WTC11 (cell line): ENCODE measurements at places on chromosomes 1 and 21. TPM values are rescaled to one million over a fixed set of nuclear protein-coding genes. Genes with fewer than 3 reads are reported as not detected.

DNA sequence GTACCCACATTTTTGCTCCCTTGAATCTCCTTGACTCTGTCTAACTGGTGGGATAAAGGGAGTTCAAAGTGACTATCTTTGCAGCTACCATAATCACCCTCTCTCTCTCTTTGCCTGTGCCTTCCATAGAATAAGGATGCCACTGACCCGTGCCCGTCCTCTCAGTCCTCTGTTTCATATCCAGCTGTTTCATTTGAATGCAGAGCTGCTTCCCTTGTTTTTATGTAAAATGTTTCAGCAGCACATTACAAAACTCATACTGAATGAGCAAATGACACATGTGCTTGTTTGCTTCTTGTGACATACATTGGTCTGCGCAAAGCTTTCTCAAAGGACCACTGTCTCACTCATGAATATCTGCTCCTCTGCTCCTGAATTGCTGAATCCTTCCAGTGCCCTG lies 38.4 kb downstream of the CDC42 start:
- peaks cover 14% of the 10 kb centered on the region for H3K36me3 ChIP-seq
- peaks cover 57% of the 10 kb centered on the region for H3K4me1 ChIP-seq
- H3K27ac ChIP-seq: peak overlapping the region; percentile 13

DNA sequence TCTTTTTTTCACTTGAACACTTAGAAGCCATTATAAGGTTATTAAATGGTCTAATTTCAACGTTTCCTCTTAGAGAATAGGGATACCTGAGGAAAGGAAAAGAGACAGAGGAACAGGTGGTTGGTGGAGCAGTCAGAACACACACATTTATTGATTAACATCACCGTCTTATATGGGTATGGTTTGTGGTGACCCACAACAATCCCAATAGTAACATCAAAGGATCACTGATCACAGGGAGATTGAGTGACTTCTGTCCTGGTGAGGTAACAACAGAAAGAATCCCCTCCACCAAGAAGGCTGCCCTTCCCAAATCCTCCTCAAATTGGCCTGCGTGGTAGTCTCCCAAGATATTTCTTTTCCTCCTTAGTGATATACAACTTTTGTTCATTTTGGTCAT lies 474.0 kb downstream of the PLPP3 start:
- peaks cover 1% of the 10 kb centered on the region; the same call in 1 of the 2 replicates for H3K4me1 ChIP-seq
- H3K36me3 ChIP-seq: peaks cover 16% of the 10 kb centered on the region
- no peaks in the 10 kb centered on the region; the same call in 1 of the 2 replicates for H3K27me3 ChIP-seq
- no peak overlapping the region for H3K4me3 ChIP-seq

DNA sequence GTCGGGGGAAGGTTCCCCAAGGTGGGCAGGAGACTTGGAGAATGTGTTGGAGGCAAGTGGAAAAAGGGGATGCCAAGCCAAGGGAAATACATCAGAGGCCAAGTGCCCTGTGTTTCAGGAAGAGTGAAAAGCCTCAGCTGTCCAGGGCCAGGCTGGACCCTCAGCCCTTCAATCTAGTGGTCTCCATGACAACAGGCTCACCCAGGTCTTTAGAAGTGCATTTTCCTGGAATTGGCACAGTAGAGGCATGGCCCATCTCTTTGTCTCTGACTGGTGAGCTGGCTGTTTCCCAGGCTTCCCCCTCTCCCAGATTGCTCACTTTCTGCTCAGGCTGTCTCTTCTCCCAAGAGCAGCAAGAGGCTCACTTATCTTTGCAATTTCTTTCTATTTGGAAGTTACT lies 10.4 kb upstream of the RHBG start:
- peaks cover 24% of the 10 kb centered on the region for H3K27me3 ChIP-seq
- no peak overlapping the region for H3K27ac ChIP-seq
- H3K4me1 ChIP-seq: peaks cover 12% of the 10 kb centered on the region
- DNase-seq: no peak

GRCh38 chr1:212506666-212507065 lies 73.9 kb downstream of the NENF start:
- H3K4me3 ChIP-seq: no peak overlapping the region
- no peaks in the 10 kb centered on the region for H3K36me3 ChIP-seq
- DNase-seq: no peak
- H3K27me3 ChIP-seq: no peaks in the 10 kb centered on the region; the same call in 1 of the 2 replicates
- peaks cover 15% of the 10 kb centered on the region for H3K4me1 ChIP-seq
- H3K27ac ChIP-seq: no peak overlapping the region

DNA sequence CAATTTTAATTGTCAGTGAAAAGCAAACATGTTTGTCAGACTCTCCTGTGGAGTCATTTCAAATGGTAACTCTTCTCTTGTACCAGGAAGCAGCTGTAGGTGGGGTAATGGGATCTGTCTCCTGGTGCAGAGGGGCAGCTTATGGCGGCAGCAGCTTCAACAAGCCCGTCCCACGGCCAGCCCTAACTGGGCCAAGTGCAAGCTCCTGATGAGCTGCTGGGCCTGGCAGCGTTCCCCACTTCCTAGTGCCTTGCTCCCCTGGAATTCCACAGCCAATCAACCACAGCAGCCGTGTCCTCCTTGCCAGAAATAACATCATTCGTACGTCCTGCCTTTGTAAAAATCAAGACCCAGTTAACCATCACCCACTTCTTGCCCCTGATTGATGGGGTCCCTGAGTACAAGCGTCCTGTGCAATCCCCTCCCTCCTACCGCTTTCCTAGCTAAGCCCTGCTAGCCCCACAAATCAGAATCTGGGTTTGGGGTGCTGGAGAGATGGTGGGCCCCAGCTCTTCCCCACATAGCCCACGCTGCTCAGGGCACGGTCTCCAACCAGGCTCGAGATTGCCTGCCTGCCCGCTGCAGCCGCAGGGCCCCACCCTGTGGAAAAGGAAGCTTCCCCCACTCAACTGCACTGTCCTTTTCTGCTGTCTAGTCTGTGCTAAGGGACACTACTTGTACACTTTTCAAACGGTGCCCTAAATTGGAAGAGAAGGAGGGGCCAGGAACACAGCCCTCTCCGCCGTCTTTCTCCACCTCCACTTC lies 61.2 kb downstream of the TOR1AIP2 start:
- no peaks in the 10 kb centered on the region for H3K36me3 ChIP-seq
- H3K27ac ChIP-seq: no peak overlapping the region
- H3K27me3 ChIP-seq: peaks cover 30% of the 10 kb centered on the region
- no peak for DNase-seq

- DNase-seq: no peak
- H3K4me3 ChIP-seq: no peak overlapping the region
- H3K27me3 ChIP-seq: no peaks in the 10 kb centered on the region
- no peaks in the 10 kb centered on the region; the same call in 1 of the 2 replicates for H3K4me1 ChIP-seq
- no peaks in the 10 kb centered on the region for H3K36me3 ChIP-seq
Measured at GRCh38 chr21:38241029-38241740, 15.6 kb upstream of the KCNJ15 start.

DNA sequence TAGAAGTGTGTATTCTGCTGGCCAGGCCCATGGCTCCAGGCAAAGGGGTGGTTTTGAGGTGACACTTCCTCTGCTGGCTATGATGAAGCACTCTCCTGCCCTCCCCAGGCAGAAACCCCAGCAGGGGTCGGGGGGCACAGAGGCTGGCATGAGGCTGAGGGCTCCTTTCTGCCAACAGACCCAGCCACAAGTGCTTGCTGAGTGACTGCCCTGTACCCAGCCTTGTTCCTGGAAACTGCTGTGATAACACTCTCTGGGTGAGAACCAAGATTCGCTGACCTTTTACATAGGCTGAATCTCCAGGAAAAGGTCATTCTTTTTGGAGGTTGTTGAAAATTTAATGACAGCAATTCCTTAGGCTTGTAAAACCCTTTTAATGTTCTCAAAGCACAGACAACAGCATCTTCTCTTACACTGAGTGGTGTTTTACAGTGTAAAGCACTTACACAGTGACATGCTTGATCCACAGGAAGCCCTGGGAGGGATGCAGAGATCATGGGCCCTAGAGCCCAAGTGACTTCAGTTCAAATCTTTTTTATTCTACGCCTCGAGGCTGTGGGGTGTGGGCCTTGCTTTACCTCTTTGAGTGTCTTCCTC lies 155.5 kb upstream of the FGGY start:
- H3K27ac ChIP-seq: no peak overlapping the region
- DNase-seq: no peak
- peaks cover 48% of the 10 kb centered on the region for H3K4me1 ChIP-seq
- H3K36me3 ChIP-seq: no peaks in the 10 kb centered on the region
- H3K4me3 ChIP-seq: no peak overlapping the region
- peaks cover 10% of the 10 kb centered on the region for H3K27me3 ChIP-seq

GRCh38 chr1:14606632-14607031 lies 8.1 kb downstream of the KAZN start:
- peaks cover 4% of the 10 kb centered on the region; the same call in 1 of the 2 replicates for H3K36me3 ChIP-seq
- H3K4me3 ChIP-seq: no peak overlapping the region
- DNase-seq: no peak
- H3K27ac ChIP-seq: no peak overlapping the region
- peaks cover 30% of the 10 kb centered on the region for H3K4me1 ChIP-seq

- peaks cover 25% of the 10 kb centered on the region for H3K4me1 ChIP-seq
- H3K27me3 ChIP-seq: peaks cover 66% of the 10 kb centered on the region
- DNase-seq: no peak
- H3K27ac ChIP-seq: no peak overlapping the region
- H3K4me3 ChIP-seq: no peak overlapping the region
Measured at GRCh38 chr1:184027826-184028695, 9.5 kb downstream of the COLGALT2 start.

GRCh38 chr1:208757846-208758245 lies 513.7 kb upstream of the PLXNA2 start:
- no peak overlapping the region for H3K4me3 ChIP-seq
- DNase-seq: no peak
- H3K27me3 ChIP-seq: no peaks in the 10 kb centered on the region
- H3K27ac ChIP-seq: no peak overlapping the region

- no peak for DNase-seq
- no peak overlapping the region for H3K4me3 ChIP-seq
- H3K4me1 ChIP-seq: no peaks in the 10 kb centered on the region
- peaks cover 17% of the 10 kb centered on the region; the same call in 1 of the 2 replicates for H3K27me3 ChIP-seq
Measured at GRCh38 chr1:33460947-33461629, 11.4 kb upstream of the ZSCAN20 start.

- DNase-seq: no peak
- H3K4me3 ChIP-seq: no peak overlapping the region
- H3K27me3 ChIP-seq: peaks cover 35% of the 10 kb centered on the region
- no peak overlapping the region; the same call in 1 of the 2 replicates for H3K27ac ChIP-seq
- H3K4me1 ChIP-seq: peaks cover 62% of the 10 kb centered on the region
Measured at GRCh38 chr1:201504179-201504631, 2.7 kb downstream of the CSRP1 start.

DNA sequence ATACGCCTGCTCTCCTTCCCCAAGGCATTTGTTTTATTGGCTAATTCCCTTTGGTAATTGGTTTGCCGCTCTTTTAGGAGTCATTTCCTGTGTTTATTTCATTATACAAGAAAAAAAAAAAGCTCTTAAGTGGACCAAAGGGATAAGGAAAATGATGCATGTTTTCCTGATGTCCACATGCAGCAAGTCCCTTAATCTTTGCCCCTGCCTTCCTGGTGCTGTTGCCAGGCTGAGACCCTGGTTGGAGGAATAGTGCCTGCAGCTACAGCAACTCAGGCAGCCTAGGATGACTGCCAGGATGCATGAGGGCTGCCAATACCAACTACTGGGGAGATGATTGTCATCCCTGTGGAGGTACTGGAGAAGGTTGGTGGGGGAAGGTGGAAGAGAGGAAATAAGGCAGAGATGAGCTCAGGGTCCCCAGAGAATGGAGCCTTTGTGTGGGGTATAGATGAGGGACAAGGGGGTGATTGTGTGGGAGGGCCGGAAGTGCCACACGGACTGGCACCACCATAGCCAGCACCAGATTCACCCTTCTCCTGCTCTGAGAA lies 6.1 kb upstream of the GATAD2B start:
- H3K4me1 ChIP-seq: peaks cover under 1% of the 10 kb centered on the region
- peak overlapping the region; percentile 37; the same call in 1 of the 2 replicates for H3K27ac ChIP-seq
- peaks cover 11% of the 10 kb centered on the region for H3K36me3 ChIP-seq
- no peaks in the 10 kb centered on the region for H3K27me3 ChIP-seq
- no peak overlapping the region for H3K4me3 ChIP-seq
- DNase-seq: no peak

DNA sequence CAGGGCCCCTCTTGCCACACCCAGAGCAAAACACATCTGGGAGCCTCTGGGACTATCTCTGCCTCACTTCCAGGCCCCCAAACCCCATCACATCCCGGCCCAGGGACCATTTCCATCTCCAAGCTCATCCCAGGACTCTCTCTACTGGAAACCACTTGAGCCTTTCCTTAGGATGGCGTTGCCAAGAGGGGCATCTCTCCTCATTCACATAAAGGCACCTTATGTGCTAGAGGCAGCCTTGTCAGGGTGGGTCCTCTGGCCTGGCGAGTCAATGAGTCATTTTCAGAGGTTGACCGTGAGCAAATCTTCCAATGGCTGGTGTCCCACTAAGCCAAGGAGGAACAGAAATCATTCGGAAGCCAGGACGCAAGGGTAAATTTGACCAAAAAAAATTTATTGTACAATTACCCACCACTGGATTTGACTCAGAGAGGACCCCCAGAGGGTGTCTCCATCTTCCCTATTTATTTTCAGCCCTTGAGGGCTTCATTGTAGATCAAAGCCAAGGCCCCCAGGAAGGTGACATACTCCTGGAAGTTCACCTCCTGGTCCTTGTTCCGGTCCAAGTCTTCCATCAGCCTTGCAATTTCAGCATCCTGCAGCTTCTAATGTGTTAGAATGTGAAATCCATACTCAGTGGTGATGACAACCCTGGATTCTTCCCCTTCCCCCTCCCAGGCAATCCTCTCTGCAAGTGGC lies 1.4 kb downstream of the S100A6 start:
- H3K4me1 ChIP-seq: peaks cover 50% of the 10 kb centered on the region
- no peak for DNase-seq
- H3K36me3 ChIP-seq: no peaks in the 10 kb centered on the region
- H3K27me3 ChIP-seq: peaks cover 39% of the 10 kb centered on the region
- H3K4me3 ChIP-seq: peak overlapping the region; percentile 63; the same call in 1 of the 2 replicates
- H3K27ac ChIP-seq: no peak overlapping the region

DNA sequence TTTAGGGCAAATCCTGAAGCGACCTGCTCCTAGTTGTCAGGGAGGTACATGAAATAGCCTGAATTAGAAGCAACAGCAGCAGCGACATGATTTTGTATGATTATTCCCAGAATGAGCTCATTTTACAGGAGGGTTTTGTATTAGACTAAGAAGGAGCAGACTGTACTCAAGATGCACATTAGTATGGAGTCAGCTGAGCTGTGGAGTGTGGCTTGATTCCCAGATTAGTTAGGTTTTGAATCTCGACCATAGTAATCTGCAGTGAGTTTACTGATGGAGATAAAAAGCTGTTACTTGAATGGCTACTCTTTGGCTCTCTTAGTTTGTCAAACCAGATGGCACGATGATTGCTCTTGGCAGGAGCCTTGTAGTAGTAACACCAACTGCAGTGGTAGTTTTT lies 143.1 kb downstream of the PHTF1 start:
- no peak overlapping the region for H3K4me3 ChIP-seq
- peaks cover 17% of the 10 kb centered on the region for H3K4me1 ChIP-seq
- no peak for DNase-seq
- H3K27ac ChIP-seq: no peak overlapping the region
- no peaks in the 10 kb centered on the region for H3K27me3 ChIP-seq
- no peaks in the 10 kb centered on the region for H3K36me3 ChIP-seq

GRCh38 chr1:227459326-227459841 lies 104.0 kb upstream of the ZNF678 start:
- no peak overlapping the region for H3K27ac ChIP-seq
- DNase-seq: no peak
- H3K4me1 ChIP-seq: peaks cover 3% of the 10 kb centered on the region; the same call in 1 of the 2 replicates

- H3K27ac ChIP-seq: no peak overlapping the region
- no peaks in the 10 kb centered on the region; the same call in 1 of the 2 replicates for H3K27me3 ChIP-seq
Measured at GRCh38 chr1:207970329-207971233, 59.7 kb upstream of the CD34 start.

CHD5 gene
- total RNA-seq: 1.6 to 2.4 TPM (median 1.6 TPM) in 3 replicates

FCRL2 gene
- not detected in 3 replicates for total RNA-seq

TFF1 gene
- total RNA-seq: 0.53 to 0.98 TPM (median 0.81 TPM) in 3 replicates

OLIG2 gene
- 0.60 to 0.79 TPM (median 0.71 TPM) in 3 replicates for total RNA-seq

ALG6 gene
- total RNA-seq: 17.6 to 25.4 TPM (median 23.7 TPM) in 3 replicates

TRAF3IP3 gene
- total RNA-seq: 0.55 to 0.74 TPM (median 0.71 TPM) in 3 replicates

TRIM58 gene
- total RNA-seq: 1.0 to 1.9 TPM (median 1.6 TPM) in 3 replicates

PRKAA2 gene
- 4.8 to 8.1 TPM (median 8.1 TPM) in 3 replicates for total RNA-seq

AGMAT gene
- total RNA-seq: 4.9 to 5.6 TPM (median 5.5 TPM) in 3 replicates

TCEA3 gene
- total RNA-seq: 0.37 to 0.89 TPM (median 0.73 TPM) in 3 replicates
